ENCODE measurements at places on chromosomes 2 and 18.

DNA sequence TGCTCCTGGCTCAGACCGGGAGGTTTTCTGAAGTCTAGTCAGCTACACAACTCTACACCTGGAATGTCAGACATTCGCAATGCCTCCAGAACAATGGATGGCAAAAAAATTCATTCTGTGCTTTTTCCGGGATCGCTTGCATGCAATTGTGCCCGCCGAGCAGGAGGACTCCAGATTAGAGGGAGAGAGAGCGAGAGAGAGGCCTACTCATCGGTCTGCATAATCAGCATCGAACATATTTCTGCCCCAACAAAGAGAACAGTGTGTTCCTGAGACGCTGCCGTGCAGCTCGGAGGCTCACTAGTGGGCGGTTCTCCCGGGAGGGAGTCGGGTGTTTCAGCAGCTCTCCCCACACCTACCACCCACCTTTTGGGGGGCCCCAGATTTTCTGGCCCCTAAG lies 117.1 kb downstream of the KLHL29 start:
- no peak for DNase-seq

DNA sequence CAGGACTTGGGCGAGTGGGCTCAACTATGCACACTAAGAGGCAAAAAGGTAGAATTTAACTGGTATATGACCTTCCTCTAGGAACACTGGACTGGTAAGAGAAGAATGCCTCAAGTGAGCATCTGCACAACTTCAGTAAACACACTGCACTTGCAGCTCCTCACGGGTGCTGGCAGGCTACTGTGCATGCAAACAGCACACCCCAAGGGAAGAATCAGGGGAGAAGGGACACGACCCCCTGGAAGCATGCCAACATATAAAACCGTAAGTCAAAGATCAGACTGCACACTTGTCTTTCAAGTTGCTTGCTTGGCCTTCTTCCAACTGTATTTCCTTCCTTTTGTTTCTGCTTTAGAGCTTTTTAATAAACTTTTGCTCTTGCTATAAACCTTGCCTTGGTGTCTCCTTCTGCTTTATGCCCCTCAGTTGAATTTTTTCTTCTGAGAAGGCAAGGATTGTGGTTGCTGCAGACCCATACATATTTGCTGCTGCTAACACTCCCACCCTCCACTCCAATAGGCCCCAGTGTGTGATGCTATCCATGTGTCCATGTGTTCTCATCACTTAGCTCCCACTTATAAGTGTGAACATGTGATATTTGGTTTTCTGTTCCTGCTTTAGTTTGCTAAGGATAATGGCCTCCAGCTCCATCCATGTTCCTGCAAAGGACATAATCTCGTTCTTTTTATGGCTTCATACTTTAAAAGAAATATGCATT lies 263.7 kb upstream of the SPOPL start:
- no peak for DNase-seq

- peak; percentile 78 for DNase-seq
Observed at GRCh38 chr18:39647627-39648534, 2082.3 kb upstream of the CELF4 start.

DNA sequence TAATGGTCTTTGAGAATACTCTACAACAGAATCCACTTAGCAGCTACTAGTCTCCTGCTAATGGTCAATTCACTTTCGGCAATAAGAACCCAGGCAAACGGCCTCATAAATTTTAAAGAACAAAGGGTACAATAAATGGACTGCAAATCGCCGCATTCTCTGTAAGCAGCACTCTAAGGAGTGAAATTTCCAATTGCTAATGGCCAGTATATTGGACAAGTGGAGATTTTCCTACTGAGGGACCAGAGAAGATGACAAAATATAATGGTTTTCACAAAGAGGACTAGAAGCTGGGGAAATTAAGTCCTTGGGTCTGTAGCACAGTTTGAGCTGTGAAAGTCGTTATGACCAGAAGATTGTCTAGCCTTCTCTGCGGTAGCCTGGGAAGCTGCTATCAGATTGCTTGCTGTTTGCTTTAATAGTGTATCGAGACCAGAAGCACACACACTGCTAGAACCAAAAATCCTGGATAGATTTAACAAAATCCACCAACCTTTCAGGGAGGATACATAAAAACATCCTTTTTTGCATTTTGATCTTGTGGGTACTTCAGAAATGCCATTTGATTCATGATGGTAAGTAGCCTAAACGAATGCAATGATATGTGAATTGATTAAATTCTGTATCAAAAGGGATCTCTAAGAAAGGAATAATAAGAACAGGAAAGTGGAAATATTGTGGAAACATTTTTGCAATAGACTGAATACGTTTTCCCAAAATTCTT lies 53.6 kb upstream of the ATP8B1 start:
- no peak for DNase-seq

- DNase-seq, result no peak
Observed at GRCh38 chr2:235025800-235026536, 74.2 kb downstream of the SH3BP4 start.

DNA sequence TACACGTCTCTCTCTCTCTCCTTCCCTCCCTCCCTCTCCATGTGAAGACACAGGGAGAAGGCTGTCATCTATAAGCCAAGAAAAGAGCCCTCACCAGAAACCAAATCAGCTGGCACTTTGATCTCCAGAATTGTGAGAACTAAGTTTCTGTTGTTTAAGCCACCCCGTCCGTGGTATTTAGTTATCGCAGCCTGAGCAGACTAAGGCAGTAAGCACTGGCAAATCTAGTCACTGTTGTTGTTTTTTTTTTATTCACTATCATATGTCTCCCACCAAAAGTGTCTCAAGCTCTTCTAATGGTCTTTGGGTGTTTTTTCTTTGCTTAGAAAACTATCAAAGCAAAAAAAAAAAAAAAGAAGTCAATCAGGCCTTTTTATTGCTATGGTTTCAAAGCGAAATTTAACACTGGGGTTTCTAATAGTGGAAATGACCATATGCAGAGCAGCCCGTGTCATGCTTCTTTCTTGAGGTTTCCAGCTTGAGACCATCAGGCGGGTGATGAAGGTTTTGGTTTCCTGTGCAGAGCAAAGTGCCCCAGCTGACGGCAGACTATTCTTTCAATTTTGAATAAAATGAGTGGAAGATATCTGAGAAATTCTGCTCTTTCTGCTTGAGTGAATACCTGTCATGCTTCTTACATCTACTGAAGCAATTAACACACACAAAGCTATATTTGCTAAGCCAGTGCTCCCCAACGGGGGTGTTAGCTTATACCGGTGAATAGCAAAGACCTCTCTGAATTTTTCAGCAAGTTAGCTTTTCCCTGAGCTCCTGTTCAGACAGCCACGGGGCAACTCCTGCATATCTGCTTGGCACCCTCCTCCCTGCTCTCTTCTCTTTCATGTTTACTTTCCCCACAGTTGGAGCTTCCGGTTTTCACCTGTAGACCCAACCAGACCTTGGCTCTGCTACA lies 394.1 kb upstream of the ATP5MC3 start:
- no peak for DNase-seq

DNA sequence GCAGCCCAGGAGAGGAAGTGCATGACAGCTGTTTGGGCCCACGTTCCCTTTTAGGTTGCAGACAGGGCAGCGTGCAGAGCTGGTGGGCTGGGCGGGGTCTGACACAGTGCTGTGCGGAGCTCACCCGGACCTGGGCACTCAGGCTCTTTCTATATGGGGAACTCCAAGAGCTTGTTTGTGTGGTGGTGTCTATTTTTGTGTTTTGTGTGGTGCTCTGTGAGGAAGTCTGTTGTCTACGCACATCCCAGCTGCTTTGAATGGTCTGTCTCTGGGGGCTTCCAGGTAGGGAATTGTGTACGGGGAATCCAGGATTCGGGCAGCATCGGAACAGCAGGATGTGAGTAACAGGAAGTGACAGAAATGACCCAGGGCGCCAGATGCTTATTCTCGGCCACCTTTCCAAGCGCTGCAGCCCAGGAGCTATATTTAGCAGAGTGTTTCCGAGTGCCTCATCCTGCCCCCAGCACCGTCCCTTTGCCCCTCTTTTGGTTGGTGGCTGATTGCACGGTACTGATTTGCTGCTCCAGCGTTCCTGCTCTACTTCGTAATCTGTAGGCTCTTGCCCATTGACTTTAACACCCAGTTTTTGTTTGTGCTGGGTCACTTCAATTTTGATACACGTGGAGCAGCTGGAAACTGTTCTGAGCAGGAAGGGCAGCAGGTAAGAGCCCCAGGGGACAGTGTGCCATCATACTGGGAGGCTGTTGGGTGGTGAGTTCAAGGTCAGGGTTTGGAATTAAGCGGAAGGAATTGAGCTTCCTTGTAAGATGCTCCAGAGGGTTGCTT lies 64.7 kb downstream of the DGKD start:
- no peak for DNase-seq

DNA sequence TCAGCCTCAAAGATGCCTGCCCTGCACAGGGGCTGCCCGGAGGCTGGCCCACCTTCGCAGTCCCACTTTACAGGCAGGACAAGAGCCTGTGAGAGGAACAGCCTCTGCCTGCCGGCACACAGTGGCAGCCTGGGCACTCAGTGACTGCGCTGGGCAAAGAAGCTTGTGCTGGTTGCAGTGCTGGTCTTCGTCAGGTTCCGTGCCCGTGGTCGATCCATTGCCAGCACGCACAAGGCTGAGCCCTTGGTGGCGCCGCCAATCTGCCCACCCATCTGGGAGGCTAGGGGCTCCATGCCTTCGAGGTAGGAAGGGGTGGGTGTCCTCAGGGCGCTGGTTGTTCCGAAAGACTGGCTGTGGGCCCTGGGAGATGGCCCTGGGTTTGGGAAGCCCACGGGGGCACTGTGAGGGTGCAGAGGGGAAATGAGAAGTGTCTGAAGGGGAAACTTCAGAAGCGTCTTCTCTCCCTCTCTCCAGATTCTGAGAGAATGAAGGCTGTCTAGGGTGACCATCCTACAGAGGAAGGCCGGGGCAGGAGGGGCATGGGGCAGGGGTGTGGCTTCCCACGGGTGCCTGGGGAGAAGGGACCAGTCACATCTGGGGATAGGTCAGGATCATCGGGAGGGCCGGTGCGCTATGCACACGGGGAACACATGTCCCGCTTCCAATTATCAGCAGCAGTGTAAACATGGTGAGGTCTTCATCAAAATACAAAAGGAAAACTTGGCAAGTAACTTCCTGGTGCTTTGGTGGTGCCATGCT lies 49.1 kb upstream of the HS6ST1 start:
- DNase-seq, result no peak

- DNase-seq, result no peak
Observed at GRCh38 chr2:216735086-216735485, 39.7 kb upstream of the IGFBP5 start.

DNA sequence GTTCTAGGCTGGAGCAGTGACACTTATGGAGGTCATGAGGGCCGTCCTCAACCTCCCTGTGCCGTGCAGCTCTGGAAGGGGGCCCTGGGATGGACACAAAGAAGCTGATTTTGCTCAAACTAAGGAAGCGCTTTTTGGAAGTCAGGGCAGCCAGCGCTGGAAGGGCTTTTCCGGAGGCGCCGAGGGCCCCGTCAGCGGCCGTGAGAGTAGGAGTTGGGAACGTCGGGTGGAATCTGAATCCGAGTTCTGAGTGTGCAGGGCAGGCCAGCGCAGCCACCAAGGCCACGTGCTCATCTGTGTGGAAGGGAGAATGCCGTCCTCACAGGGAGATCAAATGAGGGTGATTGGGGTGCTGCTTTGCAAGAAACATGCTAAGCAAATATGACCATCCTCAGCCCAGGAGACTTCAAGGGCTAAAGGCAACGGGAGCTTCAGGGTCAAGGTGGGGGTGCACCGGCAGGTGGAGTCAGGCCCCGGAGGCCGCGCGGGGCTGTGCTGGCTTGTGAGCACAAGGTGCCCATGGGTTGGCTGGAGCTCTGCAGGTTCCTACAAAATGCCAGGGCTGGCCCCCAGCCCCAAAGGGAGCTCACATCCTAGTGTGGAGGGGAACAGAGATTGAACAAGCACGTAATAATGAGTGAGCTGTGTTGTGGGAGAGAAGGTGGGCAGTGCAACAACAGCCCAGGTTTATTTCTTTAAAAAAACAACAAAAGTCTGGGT lies 70.4 kb upstream of the HPCAL1 start:
- no peak for DNase-seq

DNA sequence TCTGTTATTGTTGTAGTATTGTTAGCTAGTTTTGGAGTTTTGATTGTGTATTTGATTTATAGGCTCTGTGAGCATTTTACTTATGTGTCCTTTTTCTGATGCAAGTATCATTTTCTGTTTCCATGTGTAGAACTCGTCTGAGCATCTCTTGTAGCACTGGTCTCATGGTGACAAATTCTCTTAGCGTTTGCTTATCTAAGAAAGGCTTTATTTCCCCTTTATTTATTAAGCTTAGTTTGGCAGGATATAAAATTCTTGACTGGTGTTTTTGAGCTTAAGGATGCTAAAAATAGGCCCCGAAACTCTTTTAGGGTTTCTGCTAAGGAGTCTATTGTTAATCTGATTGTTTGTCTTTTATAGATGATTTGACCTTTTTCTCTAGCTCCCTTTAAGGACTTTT lies 57.6 kb upstream of the THUMPD2 start:
- DNase-seq, result no peak

DNA sequence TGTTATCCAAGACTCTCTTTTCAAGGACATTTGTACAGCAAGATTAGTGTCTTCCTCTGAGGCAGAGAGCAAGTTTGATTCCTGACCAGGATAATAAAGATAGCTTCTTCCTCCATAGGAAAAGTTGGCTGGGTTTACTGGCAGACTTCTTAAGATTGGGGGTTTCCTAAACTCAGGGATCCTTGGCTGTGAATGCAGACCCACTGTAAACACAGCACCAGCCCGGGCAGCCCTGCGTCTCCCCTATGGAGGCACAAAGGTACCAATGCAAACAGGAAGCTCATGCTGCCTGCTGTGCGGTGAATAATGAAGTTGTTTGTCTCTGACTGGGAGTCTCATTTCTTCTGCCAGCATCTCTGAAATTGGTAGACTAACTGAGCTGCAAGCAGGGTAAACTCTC lies 96.2 kb upstream of the ARHGAP28 start:
- no peak for DNase-seq

- DNase-seq, result no peak
Observed at GRCh38 chr2:27885661-27886060, 4.5 kb downstream of the RBKS start.

- no peak for DNase-seq
Observed at GRCh38 chr2:131044075-131044756, 49.0 kb downstream of the FAM168B start.

DNA sequence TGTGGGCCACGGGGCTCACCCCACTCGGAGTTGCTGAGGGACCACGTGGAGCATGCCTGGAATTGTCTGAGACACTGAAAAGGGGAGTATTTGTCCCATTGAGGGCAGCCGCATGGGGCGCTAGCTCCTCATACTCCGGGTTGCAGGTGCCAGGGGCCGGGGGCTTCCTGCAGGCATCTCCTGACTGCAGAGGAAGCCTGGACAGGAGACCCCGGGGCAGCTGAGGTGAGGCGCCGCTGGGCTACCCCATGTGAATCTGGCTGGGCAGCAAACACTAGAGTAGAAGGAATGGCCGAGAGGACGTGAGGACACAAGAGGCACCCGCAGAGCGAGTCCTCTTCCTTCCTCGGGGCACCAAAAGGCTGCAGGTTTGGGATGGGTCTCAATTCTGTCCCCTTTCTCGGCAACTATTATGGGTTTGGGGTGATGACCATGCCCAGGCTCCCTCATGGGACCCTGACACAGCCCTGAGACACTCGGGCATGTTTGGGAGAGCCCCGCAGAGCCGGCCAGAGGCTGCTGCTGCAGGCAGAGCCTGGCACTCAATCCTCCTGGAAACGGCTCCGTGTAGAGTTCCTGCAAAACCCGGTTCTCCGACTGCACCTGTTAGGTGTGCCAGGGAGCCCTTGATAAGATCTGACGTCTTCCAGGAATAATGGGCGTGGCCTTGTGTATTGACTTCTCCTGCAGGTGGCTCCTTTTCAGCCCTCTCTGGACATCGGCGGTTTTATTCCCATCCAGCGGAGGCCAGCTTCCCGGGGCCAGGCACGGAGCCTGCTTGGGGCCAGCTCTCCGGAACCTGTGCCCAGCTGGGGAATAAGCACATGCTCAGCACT lies 77.0 kb downstream of the CTIF start:
- DNase-seq, result no peak

GRCh38 chr2:218035463-218036100 lies 32.8 kb upstream of the TNS1 start:
- no peak for DNase-seq

All from NCI-H524 (cell line).